ENCODE measurements at places on chromosomes 4 and X.

GRCh38 chr4:108157655-108158054, 11.1 kb downstream of the LEF1 start:
- DNase-seq: no peak

GRCh38 chrX:132486599-132487178, 2.1 kb downstream of the MBNL3 start:
- DNase-seq: no peak

- DNase-seq: peak; percentile 36
Observed at GRCh38 chr4:139655116-139655515, 10.5 kb upstream of the MGST2 start.

- DNase-seq: peak; percentile 65
Observed at GRCh38 chr4:151676301-151676700, 84.5 kb downstream of the GATB start.

All from fibroblast of skin of back (primary cell).